Putamen (tissue), 1 donor: ENCODE measurements at places on chromosomes 2 and 18.

- DNase-seq, result no peak
Measured at GRCh38 chr2:88871336-88871735, 179.9 kb downstream of the RPIA start.

DNA sequence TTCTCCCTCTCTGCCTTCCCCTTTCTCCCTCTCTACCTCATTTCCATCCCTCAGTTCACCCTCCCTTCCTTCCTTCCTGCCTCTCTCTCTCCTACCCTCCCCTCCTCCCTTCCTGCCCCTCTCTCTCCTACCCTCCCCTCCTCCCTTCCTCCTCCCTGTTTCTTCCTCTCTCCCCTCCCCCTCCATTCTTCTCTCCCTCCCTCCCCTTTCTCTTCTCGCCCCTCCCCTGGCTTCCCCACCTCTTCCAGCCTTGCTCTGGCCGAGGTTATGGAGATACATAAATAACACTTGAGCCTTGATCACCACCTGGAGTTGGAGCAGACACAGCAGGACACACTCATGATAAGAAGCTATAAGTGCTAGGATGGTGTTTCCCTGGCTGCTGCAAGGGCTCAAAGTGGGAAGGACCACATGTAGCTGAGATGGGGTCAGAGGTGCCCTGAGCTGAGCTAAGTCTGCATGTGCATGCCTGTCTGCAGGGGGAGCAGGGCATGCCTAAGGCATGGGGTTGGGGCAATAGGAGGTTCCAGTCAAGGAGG, 326.1 kb upstream of the HS6ST1 start:
- no peak for DNase-seq

- DNase-seq, result no peak
Measured at GRCh38 chr18:53947092-53947640, 277.3 kb downstream of the MBD2 start.

- DNase-seq, result no peak
Measured at GRCh38 chr2:240812721-240813120, 7.3 kb downstream of the KIF1A start.

DNA sequence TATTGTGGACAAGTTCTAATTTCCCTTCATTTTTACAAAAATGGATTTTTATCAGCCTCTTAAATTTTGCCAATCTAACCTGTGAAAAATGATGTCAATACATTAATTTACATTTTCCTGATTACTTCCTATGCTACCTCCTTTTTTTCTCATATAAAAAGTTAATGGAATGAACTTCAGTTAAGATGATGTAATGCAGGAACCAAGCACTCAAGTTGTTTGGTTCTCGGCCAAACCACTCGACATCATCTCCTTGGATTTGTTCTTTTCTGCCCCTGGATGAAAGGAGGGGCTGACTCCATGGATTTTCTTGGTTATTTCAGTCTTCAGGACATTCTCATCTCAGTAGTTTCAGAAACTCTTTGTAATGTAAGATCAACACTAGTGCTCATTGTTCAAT, 253.1 kb upstream of the NXPH2 start:
- no peak for DNase-seq

DNA sequence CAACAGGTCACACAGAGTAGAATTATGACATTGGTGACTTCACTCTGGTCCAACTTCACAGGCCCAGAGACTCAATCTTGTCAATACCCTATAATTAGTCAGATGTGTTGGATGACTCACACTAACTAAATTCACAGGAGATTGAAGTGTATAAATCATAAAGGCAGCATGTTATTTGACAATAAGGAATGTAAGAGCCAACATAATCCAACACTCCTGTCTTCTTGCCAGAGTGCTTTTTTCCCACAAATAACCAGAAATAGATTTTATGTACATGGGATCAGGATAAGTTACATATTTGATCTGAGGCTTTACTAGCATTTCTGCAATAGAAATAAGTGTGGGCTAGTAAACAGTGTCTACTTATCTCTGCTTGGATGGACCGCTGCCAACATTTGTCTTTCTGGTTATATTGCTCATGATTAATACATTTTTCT, 42.2 kb upstream of the ZSWIM2 start:
- DNase-seq, result no peak
